ENCODE measurements at places on chromosomes 6 and 20. TPM values are rescaled to one million over a fixed set of nuclear protein-coding genes. Genes with fewer than 3 reads are reported as not detected.

DNA sequence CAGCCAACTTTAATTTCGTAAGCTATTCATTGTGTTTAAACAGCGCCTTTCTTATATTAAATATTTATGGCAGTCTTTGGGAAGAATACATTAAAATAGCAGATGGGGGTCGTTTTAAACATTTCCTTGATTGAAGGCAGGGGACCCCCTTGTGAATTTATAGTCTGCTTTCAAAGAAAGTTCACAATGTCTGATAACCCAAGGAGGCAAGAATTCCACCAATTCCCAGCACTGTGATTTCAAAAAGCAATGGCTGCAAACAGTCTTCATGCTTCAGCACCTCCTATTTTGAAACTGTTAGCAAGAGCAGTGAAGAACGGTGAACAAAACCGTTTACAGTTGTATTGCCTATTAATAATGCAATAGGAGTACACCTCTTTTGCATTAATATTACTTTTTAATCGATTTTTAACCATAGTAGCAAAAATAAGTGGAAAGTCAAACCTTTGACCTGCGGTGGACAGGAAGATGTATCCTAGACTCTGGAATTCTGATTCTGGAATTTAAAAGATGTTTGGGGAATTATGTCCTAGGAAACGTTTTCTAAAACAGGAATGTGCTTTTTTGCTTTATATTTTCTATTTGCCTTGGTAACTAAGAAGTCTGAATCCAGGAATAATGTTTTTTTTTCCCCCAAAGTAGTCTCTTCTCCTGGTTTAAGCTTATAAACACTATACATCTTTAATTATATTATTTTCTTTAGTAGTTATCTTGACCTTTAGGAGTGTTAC is 393.0 kb downstream of the CDKAL1 start:
- no peak for DNase-seq

KHDRBS2 gene
- not detected for total RNA-seq

DNA sequence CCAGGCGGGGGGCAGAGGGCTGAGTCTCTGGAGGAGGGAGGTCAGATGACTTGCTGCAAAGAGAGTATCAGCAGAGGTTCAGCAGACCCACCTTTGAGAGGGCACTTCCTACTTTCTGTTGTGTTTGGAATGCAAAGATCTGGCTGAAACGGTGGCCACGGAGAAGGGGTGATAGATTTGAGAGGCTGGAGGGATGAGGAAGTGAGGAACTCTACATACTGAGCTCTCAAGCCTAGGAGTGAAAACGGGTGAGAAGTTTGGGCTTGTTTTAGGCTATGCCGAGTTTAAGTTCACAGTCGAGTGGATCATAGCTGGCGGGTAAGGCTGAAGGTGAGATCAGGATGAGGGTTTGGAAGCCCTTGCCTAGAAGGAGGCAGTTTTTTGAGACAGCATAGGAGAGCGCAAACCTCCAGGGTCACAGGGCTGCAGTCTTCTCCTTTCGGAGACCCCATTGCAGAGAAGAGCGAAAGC is 477 bp upstream of the ITPA start:
- DNase-seq, result peak; percentile 24

DNAH8 gene
- total RNA-seq, result 0.08 TPM

- DNase-seq, result no peak
Observed at GRCh38 chr6:137660296-137660731, 166.1 kb upstream of the OLIG3 start.

GRCh38 chr6:131368198-131368911 is 204.7 kb upstream of the ARG1 start:
- peak; percentile 72 for DNase-seq

NKX2-4 gene
- not detected for total RNA-seq

GRCh38 chr20:23794065-23794464 is 32.5 kb downstream of the CST2 start:
- DNase-seq, result no peak

Measured in fibroblast of the aortic adventitia (primary cell).